ENCODE measurements at places on chromosomes 4 and X.

DNA sequence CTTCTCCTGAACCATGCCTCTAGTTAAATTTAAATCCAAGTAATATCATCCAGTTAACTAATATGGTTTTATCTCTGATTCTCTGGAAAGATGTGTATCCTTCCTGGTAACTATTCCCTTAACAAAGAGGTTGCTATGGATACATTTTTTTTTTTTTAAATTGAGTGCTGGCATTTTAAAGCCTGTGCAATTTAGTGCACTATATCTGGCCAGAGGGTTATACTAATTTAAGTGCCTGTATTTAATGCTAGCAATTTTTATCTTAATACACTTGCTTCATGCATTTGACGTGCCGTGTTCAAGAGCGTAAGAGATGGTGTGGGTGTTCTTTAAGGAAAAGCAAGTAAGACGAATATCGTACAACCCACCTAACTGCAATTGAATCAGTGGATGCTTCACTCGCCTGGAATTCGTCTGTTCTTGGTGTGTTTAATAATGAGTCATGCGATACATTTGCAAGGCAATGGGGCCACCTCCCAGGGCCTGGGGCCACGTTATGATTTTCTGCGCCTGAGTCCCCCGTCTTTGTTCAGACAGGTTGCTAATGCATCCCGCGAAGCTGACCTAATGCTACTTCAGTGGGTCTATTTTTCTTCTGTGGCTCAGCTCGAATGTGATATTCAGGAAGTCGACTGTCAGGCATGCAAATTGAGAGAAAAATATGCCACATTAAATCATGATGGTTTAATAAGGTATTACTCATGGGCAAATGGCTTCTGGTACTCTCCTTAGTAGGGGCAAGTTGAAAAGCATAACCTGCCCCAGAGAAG lies 14.2 kb upstream of the MID1 start:
- DNase-seq, result no peak

- DNase-seq, result peak; percentile 5
Measured at GRCh38 chr4:108492816-108493595, 127.4 kb upstream of the RPL34 start.

- no peak for DNase-seq
Measured at GRCh38 chr4:35562861-35563260, 681.5 kb downstream of the ARAP2 start.

DNA sequence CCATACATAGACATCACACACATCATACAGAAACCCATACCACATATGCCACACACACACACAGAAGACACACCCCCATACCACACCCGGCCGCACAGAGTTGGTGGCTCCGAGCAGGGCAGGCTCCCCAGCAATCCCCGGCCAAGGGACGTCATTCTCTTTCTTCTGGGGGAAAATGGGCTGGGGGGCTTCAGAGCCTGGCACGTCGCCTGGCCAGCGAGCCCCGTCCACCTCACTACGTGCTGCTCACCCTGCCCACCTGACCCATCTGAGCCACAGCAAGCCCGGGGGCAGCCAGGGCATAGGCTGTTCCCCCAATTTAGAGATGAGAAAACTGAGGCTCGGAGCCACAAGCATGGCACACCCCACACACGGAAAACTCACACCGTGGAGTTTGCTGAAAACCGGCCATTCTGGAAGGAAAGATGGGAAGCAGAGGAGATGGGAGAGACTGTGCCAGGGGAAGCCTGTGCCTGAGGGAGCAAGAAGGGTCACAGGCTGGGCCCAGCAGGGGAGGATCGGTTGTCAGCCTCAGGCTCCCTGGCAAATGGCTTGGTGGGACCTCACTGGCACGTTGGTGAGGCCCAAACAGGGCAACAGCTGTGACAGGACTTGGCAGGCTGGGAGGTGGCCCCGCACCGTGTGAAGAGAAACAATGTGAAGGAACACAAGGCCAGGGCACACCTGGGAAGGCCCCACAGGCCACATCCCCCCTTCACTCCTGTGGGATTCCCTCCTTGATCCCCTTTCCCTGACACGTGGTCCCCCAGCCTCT lies 73.2 kb downstream of the JAKMIP1 start:
- no peak for DNase-seq

DNA sequence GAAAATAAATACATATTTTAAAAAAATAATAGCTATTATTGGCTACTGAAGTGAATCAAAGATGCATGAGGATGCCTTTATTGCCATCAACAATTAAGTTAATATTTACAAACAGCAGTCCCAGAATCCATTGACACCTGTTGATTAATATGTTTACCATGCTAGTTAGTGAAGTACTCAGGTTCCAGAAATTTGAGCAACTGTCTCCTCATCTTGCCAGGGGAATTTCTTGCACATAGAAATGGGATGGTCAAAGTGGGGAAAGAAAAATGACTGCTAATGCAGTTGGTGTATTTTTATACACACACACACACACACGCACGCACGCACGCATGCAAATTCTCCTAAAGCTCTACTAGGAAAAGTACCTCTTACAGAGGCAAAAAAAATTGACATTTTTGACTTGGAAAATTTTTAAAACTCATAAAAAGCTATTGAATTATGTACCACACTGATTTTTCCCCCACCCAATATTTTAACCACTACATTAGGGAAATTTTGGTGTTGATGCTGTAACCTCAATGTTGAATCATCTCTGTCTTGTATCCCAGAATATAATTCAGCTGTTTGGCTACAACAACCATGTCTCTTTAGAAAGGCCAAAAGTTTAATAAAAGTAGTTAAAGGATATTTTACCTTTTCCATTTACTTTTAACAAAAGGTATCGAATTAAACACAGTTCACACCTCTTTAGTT lies 105.3 kb upstream of the TMEM150C start:
- no peak for DNase-seq

DNA sequence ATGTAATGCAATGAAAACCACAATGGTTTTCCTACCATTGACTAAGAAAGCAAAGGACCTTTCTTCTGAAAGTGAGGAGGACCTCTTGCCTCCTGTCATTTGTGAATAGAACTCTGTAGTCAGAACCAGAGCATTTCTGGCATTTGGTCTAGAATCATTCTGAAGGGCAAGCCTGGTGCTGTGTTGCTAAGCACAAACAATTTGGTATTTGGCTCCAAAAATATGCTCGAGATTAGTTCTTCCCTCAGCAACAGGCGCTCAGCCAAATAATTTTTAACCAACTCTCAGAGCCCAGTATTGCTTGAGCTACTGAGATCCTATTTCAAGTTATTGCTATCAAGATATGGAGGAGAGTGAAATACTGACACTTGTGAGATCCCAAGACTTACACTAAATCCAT lies 71.0 kb downstream of the SNCA start:
- DNase-seq, result no peak
